ENCODE measurements at places on chromosomes 1 and 21. TPM values are rescaled to one million over a fixed set of nuclear protein-coding genes. Genes with fewer than 3 reads are reported as not detected.

GRCh38 chr1:185570962-185571361, 163.2 kb upstream of the HMCN1 start:
- no peak for DNase-seq
- H3K27ac ChIP-seq: no peak overlapping the region
- peaks cover 41% of the 10 kb centered on the region for H3K4me1 ChIP-seq
- H3K27me3 ChIP-seq: no peaks in the 10 kb centered on the region

GRCh38 chr1:202167708-202168415, 7.5 kb upstream of the PTPN7 start:
- H3K4me3 ChIP-seq: no peak overlapping the region
- peaks cover 35% of the 10 kb centered on the region for H3K4me1 ChIP-seq
- no peaks in the 10 kb centered on the region for H3K36me3 ChIP-seq
- H3K27ac ChIP-seq: no peak overlapping the region

- no peak overlapping the region for H3K4me3 ChIP-seq
- H3K27ac ChIP-seq: no peak overlapping the region
- H3K4me1 ChIP-seq: no peaks in the 10 kb centered on the region
- no peaks in the 10 kb centered on the region for H3K27me3 ChIP-seq
Measured at GRCh38 chr1:113198806-113199205, 125.8 kb downstream of the LRIG2 start.

The SH2D1B gene
- 11.0 TPM for total RNA-seq

The HCRTR1 gene
- not detected for total RNA-seq
